ENCODE measurements at places on chromosomes 16 and 17.

DNA sequence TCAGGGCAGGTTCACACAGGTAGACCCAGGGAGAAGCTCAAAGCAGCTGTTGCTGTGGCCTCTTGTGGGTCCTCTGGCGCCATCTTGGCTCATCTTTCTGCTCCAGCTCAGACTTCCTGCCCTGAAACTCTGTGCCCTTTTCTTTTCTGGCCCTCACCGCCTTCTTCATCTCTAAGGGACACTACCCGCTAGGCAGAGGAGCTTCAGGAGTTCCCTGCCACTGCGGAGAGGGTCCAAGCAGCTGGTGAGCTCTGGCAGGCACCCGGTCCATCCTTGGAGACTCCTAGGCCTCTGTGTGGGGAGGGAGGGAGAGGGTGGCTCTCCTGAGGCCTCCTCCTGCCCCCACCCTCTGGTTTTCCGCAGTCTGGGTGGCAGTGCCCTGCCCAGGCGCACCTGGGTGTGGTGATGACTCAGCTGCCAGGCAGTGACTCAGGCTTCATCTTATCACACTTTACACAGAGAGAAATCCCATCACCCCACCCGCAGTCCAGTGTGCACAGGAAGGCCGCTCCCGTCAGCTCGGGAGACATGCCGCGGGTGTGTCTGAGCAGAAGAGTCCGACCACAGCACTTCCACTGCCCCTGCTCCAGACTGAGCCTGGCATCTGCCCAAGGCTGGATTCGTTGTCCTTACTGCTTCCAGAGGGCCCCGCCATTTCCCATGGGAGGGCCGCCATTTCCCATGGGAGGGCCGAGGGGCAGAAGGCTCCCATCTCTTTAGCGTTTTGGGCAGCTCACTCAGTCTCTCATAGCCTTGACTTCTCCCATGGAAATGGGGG, 7.3 kb downstream of the NT5C start:
- DNase-seq: peak; percentile 99

DNA sequence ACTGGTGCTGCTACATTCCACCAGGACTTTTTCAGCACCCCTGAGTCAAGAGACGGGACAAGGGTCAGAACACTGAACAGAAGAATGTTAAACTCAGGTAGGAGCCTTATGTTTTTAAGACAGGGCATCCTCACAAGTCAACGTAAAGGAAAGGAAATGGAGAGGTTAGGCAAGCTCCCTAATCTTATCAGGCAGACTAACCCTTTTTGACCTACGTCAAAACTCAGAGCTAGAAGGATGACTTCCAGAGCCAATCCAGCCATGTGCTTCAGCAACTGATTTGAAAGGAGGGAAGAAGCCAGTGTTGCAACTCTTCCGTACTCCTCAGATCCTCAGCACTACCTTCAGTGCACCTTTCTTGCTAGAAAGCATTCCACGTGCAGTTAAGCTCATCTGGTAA, 46.8 kb downstream of the REXO5 start:
- no peak for DNase-seq

- no peak for DNase-seq
Observed at GRCh38 chr17:6643451-6644125, 2.7 kb downstream of the TXNDC17 start.

GRCh38 chr17:30336369-30337171, 2.7 kb upstream of the TMIGD1 start:
- DNase-seq: peak; percentile 83

- DNase-seq: no peak
Observed at GRCh38 chr16:680625-680945, 375 bp downstream of the STUB1 start.

GRCh38 chr17:64682261-64683181, 20.4 kb upstream of the SMURF2 start:
- DNase-seq: no peak
